ENCODE measurements at places on chromosomes 7 and 10.

GRCh38 chr10:30970760-30971460 is 60.8 kb downstream of the ZNF438 start:
- DNase-seq, result no peak

GRCh38 chr7:111730476-111731300 is 168.4 kb upstream of the IMMP2L start:
- no peak for DNase-seq

DNA sequence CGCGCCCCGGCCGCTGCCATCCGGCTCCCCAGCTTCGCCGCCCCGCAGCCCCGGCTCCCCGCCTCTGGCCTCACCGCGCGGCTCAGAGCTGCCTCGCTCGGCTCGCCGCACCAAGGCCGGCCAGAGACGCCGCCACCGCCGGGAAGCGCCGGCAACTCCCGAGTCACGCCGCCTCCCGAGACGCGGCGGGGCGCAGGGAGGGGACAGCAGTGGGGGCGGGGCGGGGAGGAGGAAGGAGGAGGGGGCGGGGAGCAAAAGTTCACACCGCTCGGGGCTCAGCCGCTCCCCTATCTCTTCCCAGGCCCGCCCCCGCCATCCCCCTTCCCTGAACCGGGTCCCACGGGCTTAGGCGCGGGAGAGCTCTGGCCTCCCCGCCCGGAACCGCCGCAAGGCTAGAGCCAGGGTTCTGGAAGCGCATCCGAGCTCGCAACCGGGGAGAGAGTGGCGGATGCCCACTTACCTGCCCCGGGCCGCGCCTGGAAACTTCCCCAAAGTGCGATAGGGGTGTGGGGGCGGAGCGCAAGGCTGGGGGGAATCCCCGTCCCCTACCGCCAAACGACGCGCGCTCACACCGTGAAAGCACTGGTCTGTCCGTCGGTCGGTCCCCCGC is 1.0 kb downstream of the CHST15 start:
- no peak for DNase-seq

DNA sequence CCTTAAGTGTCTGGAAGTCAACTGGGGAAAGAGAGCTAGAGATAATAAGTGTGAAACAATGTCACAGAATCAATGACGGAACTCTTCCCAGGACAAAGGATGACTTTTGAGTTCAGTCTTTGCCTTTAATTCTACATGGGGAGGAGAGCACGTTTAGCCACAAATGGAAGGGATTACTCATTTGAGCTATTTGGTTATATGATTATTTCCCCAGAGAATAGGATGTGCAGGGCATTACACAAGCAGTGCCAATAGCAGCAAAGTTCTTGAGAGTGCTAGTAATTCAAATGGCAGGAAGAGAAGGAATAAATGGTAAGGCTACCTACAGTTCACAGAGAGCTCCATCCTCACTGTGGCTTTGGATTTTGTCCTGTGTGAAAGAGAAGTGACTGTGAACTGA is 6.0 kb downstream of the EGFR start:
- DNase-seq, result no peak

- no peak for DNase-seq
Observed at GRCh38 chr10:124696446-124697392, 47.5 kb downstream of the FAM53B start.

DNA sequence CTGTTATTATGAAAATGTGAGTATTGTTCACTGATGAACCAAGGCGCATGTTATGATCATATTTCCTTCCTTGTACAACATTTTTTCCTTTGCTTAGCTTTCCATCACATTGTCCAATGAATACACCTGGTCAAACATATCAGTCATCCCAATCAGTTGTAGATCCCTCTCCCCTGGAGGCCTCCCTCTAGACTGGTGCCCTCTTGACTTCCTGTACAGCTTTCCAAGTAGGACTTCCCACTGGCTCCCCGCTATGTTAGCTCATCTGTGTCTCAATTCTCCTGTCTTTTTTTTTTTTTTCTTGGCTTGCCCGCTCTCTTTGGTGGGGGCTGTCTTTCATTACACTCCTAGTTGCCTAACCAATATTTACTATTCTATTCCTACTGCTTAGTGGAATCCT is 214.2 kb upstream of the NPY start:
- DNase-seq, result no peak

- no peak for DNase-seq
Observed at GRCh38 chr7:156014201-156014600, 201.9 kb upstream of the SHH start.

All from HS-27A (cell line).